ENCODE measurements at places on chromosomes 5 and 9.

DNA sequence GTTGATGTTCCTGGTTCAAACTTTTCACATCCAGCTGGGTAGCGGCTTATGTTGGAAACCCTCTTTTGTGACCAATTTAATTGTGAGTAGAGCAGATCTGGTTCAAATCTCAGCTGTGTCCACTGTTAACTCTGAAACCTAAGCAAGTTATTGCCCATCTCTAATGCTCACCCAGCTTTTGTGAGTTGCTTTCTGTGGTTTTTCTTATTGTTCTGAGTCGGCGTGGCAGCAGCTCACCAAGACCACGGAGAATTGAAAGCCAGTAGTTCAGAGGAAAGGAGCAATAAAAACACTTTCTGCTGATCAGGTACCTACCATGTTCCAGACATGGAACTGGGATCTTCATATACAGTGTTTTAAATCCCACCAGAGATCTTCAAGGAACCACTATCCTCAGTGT lies 114.4 kb downstream of the DOCK2 start:
- no peak for DNase-seq

- no peak for DNase-seq
Observed at GRCh38 chr9:76116913-76117312, 226.4 kb downstream of the PCSK5 start.

- DNase-seq = no peak
Observed at GRCh38 chr5:169647566-169647965, 10.5 kb downstream of the DOCK2 start.

DNA sequence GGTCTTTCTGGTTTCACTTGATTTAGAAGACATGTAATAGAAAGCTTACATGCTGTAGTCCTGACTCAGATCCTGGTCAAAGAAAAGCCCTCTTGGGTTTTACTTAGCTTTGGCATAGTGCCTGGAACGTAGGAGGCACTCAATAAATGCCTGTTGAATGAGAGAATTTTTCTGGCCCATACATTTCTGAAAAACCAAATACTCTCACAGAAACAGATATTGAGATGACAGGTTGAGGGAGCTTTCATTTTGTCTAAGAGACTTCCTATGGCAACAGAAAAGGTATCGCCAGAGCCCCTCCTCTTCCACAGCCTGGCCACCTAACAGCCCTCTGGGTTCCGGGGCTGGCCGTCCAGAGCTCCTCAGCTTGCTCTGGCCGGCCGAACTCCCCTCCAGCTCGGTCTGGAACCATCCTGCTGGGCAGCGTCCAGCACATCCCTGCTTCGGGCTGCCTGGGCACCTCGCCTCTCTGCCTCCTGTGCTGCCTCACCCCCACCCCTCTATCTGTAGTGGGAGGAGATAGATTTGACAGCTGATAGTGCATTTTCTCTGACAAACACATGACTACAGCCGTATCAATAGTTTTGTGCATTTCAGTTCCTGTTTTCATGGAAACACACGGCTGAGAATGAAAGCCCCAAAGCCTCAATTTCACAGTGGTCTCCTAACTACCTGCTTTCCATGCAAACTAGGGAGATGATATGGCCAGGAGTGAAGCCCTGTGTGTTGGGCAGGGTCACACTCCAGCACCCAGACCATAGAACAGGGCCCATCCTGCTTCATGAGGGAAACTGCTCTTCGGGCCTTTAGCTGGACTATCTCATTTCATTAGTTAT lies 1.1 kb downstream of the IL4 start:
- no peak for DNase-seq

DNA sequence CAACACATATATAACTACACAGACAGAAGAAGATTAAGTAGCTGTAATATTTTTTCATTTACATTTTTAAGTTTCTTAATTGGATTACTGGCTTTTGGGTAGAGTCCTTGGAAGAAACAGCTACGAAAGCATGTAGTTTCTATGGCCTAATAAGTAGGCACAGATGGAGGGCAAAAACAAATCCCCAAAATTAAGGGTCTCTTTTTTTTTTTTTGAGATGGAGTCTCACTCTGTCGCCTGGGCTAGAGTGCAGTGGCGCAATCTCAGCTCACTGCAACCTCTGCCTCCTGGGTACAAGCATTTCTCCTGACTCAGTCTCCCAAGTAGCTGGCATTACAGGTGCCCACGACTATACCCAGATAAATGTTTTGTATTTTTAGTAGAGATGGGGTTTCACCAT lies 27.1 kb upstream of the MTMR12 start:
- no peak for DNase-seq

- peak; percentile 13 for DNase-seq
Observed at GRCh38 chr5:33936004-33936380, 194 bp upstream of the RXFP3 start.

DNA sequence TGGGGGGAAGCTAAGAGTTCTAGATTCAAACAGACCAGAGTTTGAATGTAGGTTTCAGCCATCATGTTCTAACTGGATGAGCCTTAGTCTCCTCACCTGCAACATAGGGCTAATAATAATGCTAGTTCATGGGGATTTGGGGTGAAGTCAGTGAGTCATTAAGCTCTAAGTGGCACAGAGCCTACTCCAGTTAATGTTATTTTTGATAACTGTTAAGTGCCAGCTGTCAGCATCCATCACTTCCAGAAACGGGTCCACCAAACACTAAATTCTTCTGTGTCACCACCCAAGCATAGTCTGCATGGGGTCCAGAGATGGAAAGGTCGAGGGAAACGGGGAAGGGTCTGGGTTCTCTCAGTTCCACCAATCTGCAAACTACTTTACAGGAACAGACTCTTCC lies 1.8 kb upstream of the TSC1 start:
- no peak for DNase-seq

- no peak for DNase-seq
Observed at GRCh38 chr9:2576631-2577030, 45.0 kb upstream of the VLDLR start.

DNA sequence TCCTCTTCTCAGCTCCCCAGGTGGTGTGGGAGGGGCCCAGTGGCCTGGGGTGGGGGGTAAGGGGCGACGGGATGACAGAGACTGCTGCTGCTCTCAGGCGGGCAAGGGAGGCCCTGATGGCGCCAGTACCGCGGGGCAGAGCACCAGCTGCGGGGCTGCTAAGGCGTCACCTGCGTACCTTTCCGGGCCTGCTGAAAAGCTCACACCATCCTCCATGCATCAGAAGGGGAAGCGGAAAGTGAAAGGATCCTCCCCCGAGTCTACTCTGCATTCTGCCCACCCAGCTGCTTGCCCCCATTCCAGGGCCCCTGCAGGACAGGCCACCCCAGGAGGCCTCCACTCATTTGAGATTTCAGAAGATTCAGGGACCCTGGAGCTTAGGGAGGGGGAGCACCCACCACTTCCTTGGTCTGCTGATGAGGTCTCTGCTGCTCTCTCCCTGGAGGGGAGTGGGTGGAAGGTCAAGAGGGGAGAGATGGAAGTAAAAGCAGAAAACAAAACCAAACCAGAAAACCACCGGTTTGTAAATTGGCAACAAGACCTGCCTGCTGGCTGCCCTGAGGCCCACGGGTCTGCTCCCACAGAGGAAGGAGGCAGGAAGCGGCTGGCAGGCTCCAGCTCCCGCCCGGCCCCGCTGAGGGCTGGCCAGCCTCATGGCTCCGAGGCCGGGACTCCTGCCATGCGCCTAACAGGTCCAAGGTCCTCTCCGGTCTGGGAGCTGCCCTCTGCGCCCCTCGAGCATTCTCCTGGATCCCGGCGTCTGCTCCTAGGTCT lies 33.6 kb downstream of the PRRT1B start:
- DNase-seq = no peak

DNA sequence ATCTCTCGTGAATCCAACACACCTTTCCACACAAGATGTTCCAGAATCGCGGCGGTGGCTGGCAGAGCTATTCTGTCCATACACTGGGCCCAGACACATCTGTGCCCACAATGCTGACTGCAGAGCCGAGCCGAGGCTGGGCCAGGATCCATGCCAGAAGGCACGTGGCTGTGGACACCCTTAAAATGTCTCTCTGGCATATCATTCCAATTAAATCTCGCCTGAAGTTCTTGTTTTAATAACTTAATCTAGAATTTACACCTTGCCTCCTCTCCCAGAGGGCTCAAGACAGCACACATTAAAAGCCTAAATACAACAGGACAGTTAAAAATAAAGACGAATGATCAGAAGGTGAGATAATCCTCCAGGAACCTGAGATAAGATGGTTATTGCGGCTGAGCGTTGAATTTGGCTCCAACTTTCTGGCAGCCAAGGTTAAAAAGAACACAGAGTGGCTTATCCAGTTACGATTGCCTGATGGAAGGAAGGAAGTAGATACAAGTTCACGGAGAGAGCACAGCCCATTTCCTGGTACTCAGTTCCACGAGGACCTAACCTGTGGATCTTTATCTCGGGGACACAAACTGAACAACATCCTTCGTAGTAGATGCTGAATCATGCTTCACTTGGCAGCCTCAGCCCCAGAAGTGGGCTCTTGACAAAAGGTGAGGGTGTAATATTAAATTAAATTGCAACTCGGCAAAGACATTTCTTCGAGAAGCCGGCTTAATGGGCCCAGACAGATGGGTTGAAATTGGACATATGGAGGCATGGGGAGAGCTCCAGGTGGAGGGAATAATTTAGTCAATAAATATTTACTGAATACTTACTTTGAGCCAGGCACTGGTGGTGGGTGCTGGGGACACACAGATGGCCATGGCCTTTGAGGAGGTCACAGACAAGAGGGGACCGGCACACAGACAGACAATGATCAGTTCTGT lies 86.0 kb upstream of the TBC1D2 start:
- no peak for DNase-seq

GRCh38 chr9:138075961-138076649 lies 198.5 kb downstream of the CACNA1B start:
- DNase-seq = no peak

- no peak for DNase-seq
Observed at GRCh38 chr5:150779397-150780186, 1.0 kb downstream of the SMIM3 start.

- DNase-seq = no peak
Observed at GRCh38 chr9:106653213-106653612, 209.8 kb upstream of the ZNF462 start.

DNA sequence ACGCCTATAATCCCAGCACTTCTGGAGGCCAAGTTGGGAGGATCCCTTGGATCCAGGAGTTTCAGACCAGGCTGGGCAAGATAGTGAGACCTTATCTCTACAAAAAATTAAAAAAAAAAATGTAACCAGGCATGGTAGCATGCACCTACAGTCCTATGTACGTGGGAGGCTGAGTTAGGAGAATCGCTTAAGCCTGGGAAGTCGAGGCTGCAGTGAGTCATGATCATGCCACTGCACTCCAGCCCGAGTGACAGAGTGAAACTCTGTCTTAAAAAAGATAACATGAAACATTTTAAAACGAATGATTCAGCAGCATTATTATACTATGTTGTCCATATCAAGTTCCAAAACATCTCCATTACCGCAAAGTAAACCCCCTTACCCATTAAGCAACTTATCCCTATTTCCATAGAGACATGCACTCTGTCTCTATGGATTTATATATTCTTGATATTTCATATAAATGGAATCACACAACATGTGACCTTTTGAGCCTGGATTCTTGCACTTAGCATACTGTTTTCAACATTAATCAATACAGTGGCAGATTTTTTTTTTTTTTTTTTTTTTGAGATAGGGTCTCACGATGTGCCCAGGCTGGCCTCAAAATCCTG lies 56.9 kb upstream of the MTMR12 start:
- DNase-seq = no peak

- DNase-seq = no peak
Observed at GRCh38 chr9:133108794-133109641, 12.0 kb downstream of the RALGDS start.

DNA sequence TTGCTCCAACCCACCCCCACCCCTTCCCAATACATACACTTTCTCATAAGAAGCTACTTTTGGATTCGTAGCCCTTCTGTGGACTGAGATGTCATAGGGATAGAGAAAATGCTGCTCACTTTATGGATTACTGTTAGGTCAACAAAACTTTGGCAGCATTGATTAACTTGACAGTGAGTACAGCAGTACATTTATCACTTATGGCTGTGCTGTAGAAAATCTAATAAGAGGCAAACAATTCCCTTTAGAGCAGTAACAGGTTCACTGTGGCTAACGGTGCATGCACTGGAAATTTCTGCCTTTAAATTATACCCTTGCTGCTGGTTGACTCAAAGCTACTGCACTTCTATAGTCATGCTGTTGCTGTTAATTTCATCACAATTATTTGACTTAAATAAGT lies 59.2 kb downstream of the PPIC start:
- DNase-seq = no peak

GRCh38 chr9:21965401-21965951 lies 28.7 kb downstream of the CDKN2A start:
- DNase-seq = peak; percentile 29

DNA sequence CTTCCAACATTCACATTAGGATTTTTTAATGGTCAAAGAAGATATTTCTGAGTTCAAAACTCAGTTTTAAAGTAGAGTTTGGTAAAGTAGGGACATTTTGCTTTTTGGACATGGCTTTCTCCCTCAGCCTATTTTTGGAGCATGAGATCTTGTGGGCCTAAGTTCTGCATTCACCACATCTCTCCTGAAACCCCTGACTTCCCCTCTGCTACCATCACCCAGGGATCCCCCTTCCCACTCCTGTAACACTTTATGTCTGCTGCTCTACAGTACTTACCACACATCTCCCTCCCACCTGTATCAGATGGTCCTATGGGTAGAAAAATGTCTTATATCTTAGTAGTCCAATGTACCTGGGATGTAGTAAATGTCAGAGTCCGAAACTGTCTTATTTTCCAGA lies 48.2 kb upstream of the JAK2 start:
- no peak for DNase-seq

GRCh38 chr5:12777342-12777741 lies 873.1 kb upstream of the CTNND2 start:
- DNase-seq = no peak

- no peak for DNase-seq
Observed at GRCh38 chr9:101354143-101354764, 30.6 kb downstream of the BAAT start.

GRCh38 chr5:2093859-2094615 lies 211.3 kb upstream of the IRX4 start:
- no peak for DNase-seq

DNA sequence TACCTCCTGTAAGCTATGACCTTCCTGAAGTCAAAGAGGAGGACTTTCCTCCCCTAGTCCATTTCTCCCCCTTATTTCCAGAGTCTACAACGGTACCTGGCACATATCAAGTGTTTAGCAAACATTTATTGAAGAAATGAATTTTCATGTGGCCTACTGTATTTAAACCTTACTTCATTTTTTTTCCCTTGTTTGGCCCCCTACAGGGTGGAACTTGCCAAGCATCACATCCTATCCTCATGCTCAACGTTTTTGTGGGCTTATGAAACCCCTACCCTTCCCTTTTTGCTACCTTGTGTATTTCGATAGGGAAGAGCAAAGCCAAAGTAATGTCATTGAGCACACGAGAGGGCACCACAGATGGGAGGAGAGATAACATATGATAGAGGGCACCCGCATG lies 1857.8 kb upstream of the WWC1 start:
- no peak for DNase-seq

GRCh38 chr5:120091376-120091948 lies 372.6 kb upstream of the PRR16 start:
- no peak for DNase-seq

GRCh38 chr5:135398855-135399793 lies at the start of gene MACROH2A1:
Gene MACROH2A1 (minus strand): TSS chr5:135399231. CDS start chr5:135389093, 10,138 bp downstream.
- peak; percentile 82 for DNase-seq
